ENCODE measurements at places on chromosomes 12 and 14. TPM values are rescaled to one million over a fixed set of nuclear protein-coding genes. Genes with fewer than 3 reads are reported as not detected.

The PRDM4 gene
- 18.4 TPM for total RNA-seq

The TESPA1 gene
- total RNA-seq = not detected

The NUP37 gene
- 56.2 TPM for total RNA-seq

The LMNTD1 gene
- total RNA-seq = 0.30 TPM

The GPX2 gene
- not detected for total RNA-seq

The RNASE3 gene
- total RNA-seq = not detected

The DDX11 gene
- total RNA-seq = 27.4 TPM

The REP15 gene
- 0.89 TPM for total RNA-seq

The GLS2 gene
- total RNA-seq = under 0.01 TPM

The FGF6 gene
- total RNA-seq = not detected

The KCNJ8 gene
- 1.6 TPM for total RNA-seq

The PNMA1 gene
- total RNA-seq = 17.5 TPM

The HOXC13 gene
- total RNA-seq = under 0.01 TPM

The MGAT4C gene
- not detected for total RNA-seq

All from bronchus fibroblast of lung (primary cell).